Choroid plexus epithelial cell (primary cell): ENCODE measurements at places on chromosomes 7 and 10.

GRCh38 chr10:6148251-6148701, 54.5 kb upstream of the PFKFB3 start:
- DNase-seq = no peak

GRCh38 chr10:2137549-2138174, 400.3 kb upstream of the ADARB2 start:
- no peak for DNase-seq

DNA sequence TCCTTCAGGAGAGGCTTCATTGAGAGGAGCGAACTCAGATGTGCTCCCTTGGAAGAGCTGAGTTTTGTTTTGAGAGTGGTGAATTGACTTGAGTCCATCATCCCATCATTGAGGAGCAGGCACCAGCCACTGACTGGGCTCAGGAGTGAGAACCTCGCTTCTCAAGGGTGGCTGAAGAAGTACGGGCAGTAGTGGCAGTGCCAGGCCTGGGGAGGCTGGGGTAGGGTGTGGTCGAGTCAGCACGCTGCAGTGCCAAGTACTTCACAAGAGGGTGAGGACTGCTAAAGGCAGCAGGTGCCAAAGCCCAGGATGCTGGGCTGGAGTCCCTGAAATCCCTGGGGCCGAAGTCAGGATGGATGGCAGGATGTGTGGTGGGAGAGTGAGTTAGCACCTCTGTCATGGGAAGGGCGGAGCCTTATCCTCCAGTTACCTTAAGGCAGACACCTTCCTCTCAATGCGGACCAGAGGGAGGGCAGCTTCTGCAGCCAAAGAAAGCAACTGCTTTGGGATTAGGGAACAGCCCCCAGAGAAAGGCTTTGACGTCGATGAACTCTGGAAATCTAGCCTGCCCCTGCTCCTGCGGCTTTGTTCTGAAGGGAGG, 210.3 kb downstream of the CAMK1D start:
- no peak for DNase-seq

DNA sequence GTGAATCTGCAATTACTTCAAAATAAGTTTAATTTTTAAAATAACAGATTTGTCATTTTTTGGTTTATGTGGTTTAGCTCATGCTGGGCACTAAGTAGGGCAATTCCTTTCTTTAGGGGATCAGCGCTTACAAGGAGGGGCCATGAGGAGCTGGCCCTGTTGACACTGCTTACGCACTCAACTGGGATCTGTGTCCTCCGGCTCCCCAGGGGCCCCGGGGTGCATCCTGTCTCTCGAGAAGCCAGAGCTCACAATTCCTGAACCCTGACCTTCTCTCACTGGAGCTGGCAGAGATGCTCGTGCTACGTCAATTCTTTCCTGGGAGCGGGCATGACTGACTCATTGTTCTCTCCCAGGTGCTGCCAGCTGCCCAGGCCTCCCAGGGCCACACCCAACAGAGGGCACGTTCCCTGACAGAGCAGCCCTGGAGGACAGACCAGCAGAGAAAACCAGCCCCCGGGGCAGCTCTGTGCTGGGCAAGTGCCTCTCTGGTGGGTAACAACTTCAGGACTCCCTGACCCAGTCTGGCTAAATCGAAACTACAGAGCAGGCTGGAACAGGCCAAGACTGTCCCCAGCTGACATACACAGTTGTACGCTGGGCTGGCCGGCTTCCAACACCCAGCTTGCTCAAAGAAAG, 36.8 kb downstream of the CTBP2 start:
- DNase-seq = peak; percentile 94

DNA sequence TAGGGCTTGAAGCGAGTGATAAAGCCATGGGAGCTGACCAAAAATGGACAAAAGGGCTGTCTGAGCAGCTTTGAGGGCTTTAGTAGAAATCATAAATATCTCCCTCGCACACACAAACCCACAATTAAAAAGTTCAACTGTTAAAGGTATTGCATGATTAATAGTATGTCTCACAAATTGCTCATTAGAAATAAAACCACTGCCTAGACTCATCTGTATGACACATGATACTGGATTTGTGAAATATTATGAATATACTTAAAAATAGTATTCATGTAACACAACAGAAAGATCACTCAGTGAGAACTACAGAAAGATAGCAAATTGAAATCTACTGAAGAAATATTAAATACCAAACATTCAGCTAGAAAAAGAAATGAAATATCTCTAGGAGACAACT, 11.9 kb upstream of the PTPN12 start:
- DNase-seq = no peak

- no peak for DNase-seq
These were observed 96.7 kb downstream of the ZRANB1 start for GRCh38 chr10:125038637-125039036.

DNA sequence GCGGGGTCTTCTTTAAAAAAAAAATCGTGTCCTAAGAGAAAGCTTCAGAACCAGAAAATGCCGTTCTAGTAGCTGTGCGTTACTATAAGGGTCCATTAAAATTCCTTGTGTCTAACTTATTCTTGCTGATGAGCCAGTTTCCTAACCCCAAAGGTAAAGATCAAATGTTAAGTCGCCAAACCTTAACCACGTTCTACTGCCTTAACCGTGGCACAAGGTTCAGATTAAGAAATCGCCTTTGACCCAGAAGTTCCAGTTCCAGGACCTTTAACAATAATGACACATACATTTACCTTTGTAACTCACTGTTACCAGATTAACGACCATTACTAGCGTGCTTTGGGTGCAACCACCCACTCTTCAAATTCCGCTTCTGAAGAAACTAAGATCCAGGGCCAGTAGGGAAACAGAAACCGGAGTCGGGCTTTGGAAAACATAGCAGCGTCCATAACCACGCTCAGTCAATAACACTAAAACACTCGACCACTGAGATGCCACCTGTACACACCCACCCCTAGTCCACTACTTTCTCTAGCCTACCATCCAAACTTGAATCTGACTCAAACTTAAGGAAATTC, 620 bp downstream of the BET1 start:
- DNase-seq = peak; percentile 44

GRCh38 chr7:90629297-90629918, 33.3 kb downstream of the CDK14 start:
- DNase-seq = peak; percentile 78
